Testis (tissue), 5 donors: ENCODE measurements at places on chromosomes 2 and 18. TPM values are rescaled to one million over a fixed set of nuclear protein-coding genes. Genes with fewer than 3 reads are reported as not detected.

Gene TBR1
- total RNA-seq, result 5.3 TPM

Gene NMUR1
- total RNA-seq, result 3.2 TPM

Gene UGT1A1
- total RNA-seq, result 0.24 TPM

Gene GCG
- total RNA-seq, result not detected

Gene UXS1
- 76.6 TPM for total RNA-seq

Gene PTPN18
- 23.4 TPM for total RNA-seq

Gene TTL
- 14.3 TPM for total RNA-seq

Gene FNDC4
- total RNA-seq, result 39.2 TPM

Gene GPR45
- 0.68 TPM for total RNA-seq

Gene CXCR2
- 0.12 TPM for total RNA-seq

Gene G6PC2
- 1.1 TPM for total RNA-seq

DNA sequence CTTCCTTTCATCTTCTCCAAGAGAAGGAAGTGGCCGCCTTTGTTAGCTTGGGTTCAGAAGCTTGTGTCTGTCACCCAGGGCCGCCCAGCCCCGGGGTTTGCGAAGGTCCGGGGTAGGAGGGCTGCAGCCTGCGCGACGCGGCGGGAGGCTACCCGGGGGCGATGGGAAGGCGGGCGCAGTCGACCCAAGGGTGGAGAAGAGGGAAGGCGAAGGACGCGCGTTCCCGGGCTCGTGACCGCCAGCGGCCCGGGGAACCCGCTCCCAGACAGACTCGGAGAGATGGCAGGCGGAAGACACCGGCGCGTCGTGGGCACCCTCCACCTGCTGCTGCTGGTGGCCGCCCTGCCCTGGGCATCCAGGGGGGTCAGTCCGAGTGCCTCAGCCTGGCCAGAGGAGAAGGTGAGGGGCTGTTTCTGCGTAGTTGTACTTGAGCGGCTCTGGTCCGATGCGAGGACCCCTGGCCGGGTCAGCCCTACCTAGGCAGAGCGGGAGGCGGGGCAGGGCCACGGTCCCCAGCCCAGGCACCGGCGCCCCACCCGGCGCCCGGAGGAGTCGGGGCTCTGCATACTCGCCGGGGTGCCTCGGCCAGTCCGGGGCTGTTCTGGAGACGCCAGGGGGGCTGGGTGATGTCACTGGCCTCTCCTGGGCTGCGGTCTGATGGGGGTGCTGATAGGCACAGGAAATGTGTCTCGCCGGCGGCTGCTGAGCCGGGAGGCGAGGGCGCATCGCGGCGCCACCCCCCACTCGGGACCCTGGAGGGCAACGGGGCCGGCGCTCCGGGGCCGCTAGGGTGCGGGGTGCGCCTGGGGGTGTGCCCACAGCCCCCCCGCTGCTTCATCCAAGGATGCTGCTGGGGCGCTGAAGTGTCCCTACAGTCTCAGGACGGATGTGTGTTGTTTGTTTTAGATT, at the start of gene QPCT:
Gene QPCT, plus strand, starts transcription at position 178 of the 909 bp plus-strand sequence. Its CDS starts 102 bp downstream, at position 280.
- no peaks in the 10 kb centered on the region for H3K36me3 ChIP-seq
- DNase-seq, result peak; percentile 59
- peak within 1 kb of the TSS; percentile 19 for H3K27ac ChIP-seq
- peak within 1 kb of the TSS; percentile 62 for H3K4me3 ChIP-seq
- no peaks in the 10 kb centered on the region for H3K27me3 ChIP-seq

DNA sequence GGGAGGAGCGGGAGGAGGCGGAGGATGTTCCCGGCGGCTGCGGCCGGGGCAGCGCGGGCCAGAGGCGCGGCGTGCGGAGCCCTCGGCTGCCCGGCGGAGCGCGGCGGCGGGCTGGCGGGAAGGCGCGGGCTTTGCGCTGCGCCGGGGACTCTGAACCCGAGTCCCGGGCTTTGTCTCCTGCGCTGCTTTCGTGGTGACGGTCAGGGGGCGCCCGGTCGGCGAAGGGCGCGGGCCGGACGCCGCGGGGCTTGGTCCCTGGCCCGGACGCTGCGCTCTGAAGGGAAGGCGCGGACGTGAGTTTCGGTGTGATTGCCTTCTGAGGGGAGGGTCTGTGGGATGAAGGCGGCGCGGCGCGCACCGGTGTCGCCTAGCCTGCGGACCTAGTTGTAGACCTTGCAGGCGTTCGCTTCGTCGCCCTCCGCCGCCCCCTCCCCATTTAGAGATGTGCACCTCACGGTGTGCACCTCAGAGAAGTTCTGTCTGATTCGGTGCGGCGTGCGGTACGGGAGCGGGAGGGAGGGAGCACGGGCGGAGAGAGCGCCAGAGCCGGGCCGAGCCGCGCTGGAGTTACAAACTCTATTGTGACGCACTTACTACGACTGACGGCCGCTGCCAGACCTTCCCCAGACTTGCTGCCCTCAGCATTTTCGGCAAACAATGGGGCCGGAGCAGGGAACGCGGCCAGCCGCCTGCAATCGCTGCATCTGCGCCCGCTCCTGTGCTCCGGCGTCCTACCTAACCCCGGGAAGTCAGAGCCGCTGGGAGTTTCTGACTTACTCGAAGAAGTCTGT, 2.1 kb downstream of the BCL2L11 start:
- H3K27me3 ChIP-seq, result no peaks in the 10 kb centered on the region
- H3K4me3 ChIP-seq, result peak overlapping the region; percentile 73
- peaks cover 6% of the 10 kb centered on the region for H3K4me1 ChIP-seq

DNA sequence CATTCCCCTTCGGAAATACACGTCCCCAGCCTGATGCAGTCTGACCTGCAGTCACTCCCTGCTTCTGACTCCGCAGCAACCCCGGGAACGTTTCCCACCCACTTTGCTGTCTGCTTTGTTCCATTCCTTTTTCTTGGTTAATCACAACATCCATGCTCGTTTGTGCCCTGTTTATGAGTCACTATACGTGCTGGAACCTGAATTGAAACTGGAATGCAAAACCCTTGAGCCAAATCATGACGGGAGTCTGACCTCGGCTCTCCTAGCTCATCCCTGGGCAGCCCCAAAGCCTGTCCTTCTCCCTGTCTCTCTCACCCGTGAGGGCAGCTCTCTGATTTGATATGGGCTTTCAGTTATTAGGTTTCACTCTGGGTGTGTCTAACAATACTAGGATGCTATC, 57.1 kb upstream of the RNF152 start:
- H3K4me3 ChIP-seq, result no peak overlapping the region
- no peaks in the 10 kb centered on the region for H3K4me1 ChIP-seq
- DNase-seq, result no peak
- no peak overlapping the region for H3K27ac ChIP-seq

GRCh38 chr2:190910341-190911136, 29.9 kb downstream of the GLS start:
- H3K4me3 ChIP-seq, result no peak overlapping the region
- H3K4me1 ChIP-seq, result no peaks in the 10 kb centered on the region
- no peak for DNase-seq
- no peaks in the 10 kb centered on the region for H3K27me3 ChIP-seq
- H3K36me3 ChIP-seq, result no peaks in the 10 kb centered on the region

DNA sequence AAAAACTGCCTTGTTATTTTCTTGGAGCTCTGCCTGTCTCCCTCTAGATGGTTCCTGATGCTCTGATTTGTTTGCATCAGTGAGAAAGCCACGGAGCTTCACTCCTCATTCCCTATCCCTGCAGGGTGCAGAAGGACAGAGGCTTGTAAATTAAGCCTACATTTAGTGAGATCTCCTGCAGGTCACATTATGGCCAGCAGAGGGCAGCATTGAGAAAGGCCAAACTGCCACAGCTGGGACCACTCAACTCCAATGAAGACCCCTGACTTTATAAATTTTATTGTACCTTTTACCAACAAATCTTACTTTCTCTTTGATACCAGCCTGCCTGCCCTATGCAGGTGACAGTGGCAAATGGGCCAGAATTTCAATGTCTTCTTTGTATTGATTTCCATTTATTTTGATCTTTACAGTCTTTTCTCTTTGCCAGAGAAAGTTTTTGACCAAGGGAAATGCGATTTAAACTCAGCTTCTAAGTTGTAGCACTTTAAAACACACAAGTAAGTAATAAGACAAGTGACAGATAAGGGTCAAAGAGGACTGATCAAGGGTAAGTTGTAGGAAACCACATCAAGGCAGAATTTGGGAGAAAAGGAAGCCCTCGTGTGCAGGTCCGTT, 1029.1 kb upstream of the KLHL29 start:
- no peak overlapping the region for H3K27ac ChIP-seq
- no peaks in the 10 kb centered on the region for H3K27me3 ChIP-seq
- no peak overlapping the region for H3K4me3 ChIP-seq
- DNase-seq, result peak; percentile 92
- no peaks in the 10 kb centered on the region for H3K4me1 ChIP-seq

- no peak overlapping the region for H3K4me3 ChIP-seq
- H3K27me3 ChIP-seq, result no peaks in the 10 kb centered on the region
- no peaks in the 10 kb centered on the region for H3K4me1 ChIP-seq
- no peak for DNase-seq
- no peaks in the 10 kb centered on the region for H3K36me3 ChIP-seq
- H3K27ac ChIP-seq, result no peak overlapping the region
Observed at GRCh38 chr2:140186313-140186712, 1406.1 kb upstream of the NXPH2 start.

DNA sequence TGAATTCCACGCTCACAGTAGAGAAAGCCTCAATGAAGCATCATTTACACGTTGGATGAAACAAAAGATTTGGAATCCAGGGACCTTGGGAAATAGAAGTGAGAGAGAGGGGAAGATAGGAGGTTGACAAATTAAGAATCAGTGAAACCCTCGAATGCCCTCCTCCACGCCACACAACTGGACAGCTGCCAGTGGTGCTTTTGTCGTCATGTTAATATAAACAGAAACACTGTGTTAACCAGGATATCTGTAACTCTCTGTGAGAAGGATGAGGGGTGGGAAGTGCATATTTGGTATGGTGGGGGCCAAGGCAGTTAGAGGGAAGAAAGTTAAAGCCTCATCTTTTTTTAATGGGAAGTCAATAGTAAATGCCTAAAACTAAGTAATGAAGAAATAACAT, 108.7 kb downstream of the GFPT1 start:
- H3K4me3 ChIP-seq, result no peak overlapping the region
- no peak for DNase-seq
- no peaks in the 10 kb centered on the region for H3K4me1 ChIP-seq
- H3K27ac ChIP-seq, result no peak overlapping the region
- H3K27me3 ChIP-seq, result no peaks in the 10 kb centered on the region

DNA sequence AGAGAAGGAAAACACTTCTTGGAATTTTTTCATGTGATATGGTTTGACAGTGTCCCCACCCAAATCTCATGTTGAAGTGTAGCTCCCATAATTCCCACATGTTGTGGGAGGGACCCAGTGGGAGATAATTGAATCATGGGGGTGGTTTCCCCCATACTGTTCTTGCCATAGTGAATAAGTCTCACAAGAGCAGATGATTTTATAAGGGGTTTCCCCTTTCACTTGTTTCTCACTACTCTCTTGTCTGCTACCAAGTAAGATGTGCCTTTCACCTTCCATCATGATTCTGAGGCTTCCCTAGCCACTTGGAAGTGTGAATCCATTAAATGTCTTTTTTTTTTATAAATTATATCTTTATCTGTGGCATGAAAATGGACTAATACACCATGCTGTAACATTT, 250.7 kb downstream of the LPIN1 start:
- no peaks in the 10 kb centered on the region for H3K36me3 ChIP-seq
- H3K4me3 ChIP-seq, result no peak overlapping the region
- H3K27ac ChIP-seq, result no peak overlapping the region
- DNase-seq, result no peak
- H3K27me3 ChIP-seq, result no peaks in the 10 kb centered on the region

GRCh38 chr2:29761278-29761677, 160.1 kb downstream of the ALK start:
- H3K36me3 ChIP-seq, result no peaks in the 10 kb centered on the region
- H3K27ac ChIP-seq, result no peak overlapping the region
- H3K27me3 ChIP-seq, result no peaks in the 10 kb centered on the region

DNA sequence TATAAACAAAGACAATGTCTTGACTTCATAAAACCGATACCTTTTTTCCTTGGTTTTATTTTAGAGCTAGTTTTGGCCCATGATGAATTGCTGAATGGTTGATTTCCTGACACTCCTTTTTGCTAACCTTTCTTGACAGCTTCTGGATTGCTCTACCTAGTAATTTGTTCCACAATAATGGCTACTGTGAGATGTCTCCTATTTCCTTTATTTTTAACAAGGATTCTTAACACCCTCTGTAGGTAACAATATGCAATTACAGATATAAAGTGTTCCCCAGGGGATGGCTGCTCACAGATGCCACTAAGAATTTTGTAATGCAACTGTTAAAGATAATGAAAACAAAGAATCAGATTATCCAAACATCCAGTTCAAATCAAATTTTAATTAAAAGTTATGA, 100.8 kb upstream of the ATP5MC3 start:
- no peak for DNase-seq
- no peak overlapping the region for H3K4me3 ChIP-seq
- H3K27me3 ChIP-seq, result no peaks in the 10 kb centered on the region
- H3K4me1 ChIP-seq, result no peaks in the 10 kb centered on the region
- H3K27ac ChIP-seq, result no peak overlapping the region

DNA sequence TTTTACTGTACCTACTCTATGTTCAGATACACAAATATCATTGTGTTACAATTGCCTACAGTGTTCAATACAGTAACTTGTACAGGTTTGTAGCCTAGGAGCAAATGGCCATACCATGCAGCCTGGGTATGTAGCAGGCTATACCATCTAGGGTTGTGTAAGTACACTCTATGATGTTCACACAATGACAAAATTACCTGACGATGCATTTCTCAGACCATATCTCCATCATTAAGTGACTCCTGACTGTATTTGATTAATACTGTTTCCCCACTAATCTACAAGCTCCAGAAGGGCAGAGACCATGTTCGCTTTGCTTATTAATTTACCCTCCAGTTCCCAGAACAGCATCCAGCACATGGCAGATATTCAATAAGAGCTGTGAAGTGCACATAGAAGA, 372.2 kb downstream of the METTL4 start:
- H3K27ac ChIP-seq, result no peak overlapping the region
- no peaks in the 10 kb centered on the region for H3K27me3 ChIP-seq
- no peak for DNase-seq
- H3K4me1 ChIP-seq, result no peaks in the 10 kb centered on the region
- H3K4me3 ChIP-seq, result no peak overlapping the region

DNA sequence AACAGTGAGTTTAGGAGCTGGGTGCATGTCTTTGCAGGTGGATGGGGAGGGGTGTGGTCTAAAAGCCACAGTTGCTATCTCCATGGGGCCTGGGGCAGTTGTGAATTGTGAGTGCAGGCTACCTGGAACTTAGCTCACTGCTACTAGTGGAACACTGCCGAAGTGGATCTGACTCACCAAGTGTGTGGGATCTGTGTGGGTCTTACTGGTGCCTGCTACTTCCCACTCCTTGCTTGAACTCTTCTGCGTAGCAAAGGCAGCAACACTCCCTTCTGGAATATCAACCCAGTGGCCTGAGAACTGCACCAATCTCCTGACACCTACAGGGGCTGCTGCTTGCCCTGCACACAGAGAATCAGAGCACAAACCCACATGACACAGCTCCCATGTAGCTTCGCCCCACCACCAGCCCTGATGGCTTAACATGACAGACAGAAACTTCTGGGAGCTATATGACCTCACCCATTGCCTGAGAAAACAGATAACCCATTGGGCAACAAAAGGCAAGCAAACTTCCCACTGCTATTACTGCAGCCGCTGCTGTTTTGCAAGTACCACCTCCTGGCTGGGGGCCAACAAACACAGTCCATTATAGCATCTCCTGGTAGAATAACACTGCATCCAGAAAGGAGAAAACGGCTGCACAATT, 455.1 kb upstream of the DDX18 start:
- H3K27me3 ChIP-seq, result no peaks in the 10 kb centered on the region
- no peaks in the 10 kb centered on the region for H3K36me3 ChIP-seq
- no peak for DNase-seq
- no peak overlapping the region for H3K4me3 ChIP-seq
